Activated CD4-positive, alpha-beta T cell treated with anti-CD3 and anti-CD28 coated beads, Interleukin-2, amount 50 U/mL, for 24 hours (primary cell): ENCODE measurements at places on chromosomes 3 and 15.

DNA sequence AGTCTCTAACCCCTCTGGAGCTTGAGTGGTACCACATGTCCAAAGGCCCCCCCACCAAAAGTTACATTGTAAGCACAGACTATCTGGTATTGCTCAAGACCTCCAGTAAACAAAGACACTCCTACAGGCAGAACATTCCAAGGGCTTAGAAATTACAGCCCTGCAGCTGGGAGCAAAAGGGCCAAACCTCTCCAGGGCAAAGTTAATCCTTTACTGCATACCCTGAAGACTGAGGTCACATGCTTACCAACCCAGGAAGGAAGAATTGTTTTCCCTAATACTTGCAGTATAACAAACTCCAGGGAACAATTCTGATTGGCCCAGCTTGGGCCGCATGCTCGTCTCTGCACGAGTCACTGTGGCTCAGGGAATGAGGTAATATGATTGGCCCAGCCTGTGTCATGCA lies 266.1 kb upstream of the NR2F2 start:
- no peak for DNase-seq

GRCh38 chr3:28125342-28125741 lies 116.1 kb upstream of the CMC1 start:
- DNase-seq, result no peak

GRCh38 chr3:77256584-77257503 lies 216.9 kb downstream of the ROBO2 start:
- no peak for DNase-seq

DNA sequence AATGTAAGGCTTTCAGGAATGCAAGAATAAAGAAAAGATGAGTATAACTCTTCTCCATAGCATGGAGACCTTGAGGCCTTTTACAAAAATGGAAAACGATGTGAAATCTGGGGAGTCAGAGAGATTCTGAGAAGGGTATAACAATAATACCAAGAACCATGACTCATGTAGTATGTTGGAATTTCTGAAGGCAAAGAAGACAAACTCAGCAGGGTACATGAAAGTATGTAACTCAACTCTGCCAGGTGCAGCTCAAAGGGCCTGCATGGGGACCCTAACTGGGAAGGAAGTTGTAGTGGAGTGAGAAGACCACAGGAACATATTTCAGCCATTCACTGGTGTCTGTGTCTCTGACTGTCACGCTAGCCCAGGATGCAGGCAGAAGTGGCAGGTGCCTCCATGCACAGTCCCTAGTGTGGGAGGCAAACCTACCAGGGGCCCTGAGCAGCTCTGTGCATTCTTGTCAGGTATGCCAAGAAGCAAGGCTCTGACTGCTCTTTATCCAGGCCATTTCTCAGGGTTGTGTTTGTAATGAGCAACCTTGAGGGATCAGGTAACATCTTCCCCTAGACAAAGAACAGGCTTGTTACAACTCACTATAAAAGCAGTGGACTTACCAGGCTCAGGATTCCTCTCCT lies 57.2 kb downstream of the GPR156 start:
- DNase-seq, result no peak

- no peak for DNase-seq
Observed at GRCh38 chr3:60598671-60599070, 652.6 kb downstream of the FHIT start.

DNA sequence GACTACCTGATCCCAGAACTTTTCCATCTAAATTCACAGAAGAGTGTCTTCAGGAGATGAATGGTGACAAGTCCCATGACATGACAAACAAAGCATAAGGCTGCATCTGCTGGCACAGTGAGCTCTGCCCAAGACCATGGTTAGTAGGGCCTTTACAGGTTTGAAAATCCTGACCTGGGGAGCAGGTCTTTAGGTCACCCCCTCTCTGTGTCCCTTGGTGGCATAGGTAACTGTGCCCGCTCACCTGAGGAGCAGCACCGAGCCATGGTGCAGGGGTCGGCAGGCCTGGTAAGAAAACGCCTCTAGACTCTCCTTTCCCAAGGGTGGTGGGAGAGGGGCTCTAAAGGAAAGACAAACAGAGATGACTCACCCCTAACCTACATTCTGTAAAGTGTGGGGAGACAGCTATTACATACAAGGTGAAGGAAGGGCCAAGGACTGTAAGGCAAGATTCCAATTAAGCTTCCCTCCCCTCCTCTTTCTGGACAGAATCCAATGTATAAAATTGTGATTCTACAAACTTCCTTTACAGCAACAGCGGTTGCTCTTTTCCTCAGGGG lies 74.0 kb downstream of the SATB1 start:
- no peak for DNase-seq

- DNase-seq, result no peak
Observed at GRCh38 chr3:24288496-24289236, 206.0 kb downstream of the THRB start.

GRCh38 chr15:58698887-58699641 lies 50.4 kb downstream of the ADAM10 start:
- DNase-seq, result no peak

- DNase-seq, result no peak
Observed at GRCh38 chr3:64900156-64900555, 212.4 kb upstream of the ADAMTS9 start.
